Endodermal cell (in vitro differentiated cells): ENCODE measurements at places on chromosomes 6 and 20.
A peak's percentile ranks its signal among the peaks of the same experiment; 100 is the strongest.

DNA sequence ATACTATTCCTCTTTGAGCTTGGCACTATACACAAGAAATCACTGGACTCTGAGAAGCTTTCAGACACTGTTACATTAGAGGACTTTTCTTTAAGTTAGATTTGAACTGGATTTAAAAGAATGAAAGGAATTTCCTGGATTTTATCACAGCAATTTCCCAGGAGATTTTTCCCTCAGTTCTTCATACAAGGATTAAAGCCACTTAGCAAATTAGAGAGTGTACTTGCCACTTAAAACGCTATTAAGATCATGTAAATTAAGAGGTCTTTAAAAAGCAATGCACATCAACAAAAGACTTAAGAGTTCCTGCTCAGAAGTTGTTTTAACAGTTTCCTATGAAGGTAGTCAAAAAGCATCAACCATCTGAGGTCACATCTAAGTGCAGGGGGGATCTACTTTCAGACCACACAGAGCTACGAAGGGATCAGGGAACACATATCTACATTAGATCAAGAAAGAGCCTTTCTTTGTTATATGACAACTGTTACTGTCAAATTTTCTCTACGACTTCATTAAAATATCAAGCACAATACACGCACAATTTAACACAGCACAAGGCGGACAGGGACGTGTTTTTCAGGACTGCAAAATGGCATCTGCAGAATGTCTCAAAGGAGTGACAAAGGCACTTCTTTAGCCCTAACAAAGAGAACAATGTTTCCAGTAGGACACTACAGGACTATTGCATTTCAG lies 65.8 kb downstream of the EPB41L2 start:
- DNase-seq: no peak

GRCh38 chr20:5714261-5715041 lies 35.8 kb upstream of the SHLD1 start:
- DNase-seq: peak; percentile 47

DNA sequence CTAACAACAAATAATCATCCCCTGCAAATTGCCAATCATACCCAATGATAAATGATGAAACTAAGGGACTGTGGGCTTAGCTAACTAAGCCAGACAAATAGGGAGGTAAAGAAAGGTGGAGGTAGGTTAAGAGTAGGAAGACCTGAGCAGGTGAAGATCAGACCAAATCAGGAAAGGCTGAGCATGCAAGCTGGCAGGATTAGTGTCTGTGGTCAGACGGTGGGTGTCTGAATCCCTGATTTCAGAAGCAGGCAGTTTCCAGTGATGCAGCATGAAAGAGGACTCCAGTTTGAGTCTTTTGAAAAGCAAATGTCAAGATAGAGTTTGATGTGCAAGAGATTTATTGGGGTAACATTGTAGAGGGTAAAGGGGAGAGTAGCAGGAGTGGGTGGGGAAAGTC lies 181.4 kb upstream of the MYLIP start:
- no peak for DNase-seq

DNA sequence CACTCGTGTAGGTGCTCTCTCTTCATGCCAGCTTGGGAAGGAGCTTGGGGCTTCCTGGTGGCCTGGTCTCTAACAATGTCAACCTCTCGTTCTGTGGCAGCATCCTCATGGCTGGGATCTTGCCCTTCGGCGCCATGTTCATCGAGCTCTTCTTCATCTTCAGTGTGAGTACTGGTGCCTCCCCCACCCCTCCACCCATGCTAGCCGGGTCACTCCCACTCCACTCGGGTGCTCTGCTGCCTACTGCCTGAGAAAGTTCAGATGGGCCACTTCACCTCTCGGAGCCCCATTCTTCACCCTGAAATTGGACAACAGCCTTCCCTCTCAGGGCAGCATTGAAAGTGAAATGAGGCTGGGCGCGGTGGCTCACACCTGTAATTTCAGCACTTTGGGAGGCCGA lies 48.8 kb downstream of the TM9SF4 start:
- DNase-seq: no peak
